ENCODE measurements at places on chromosomes 3 and 15.

GRCh38 chr3:115436767-115437301 lies 186.5 kb upstream of the GAP43 start:
- no peak for DNase-seq

DNA sequence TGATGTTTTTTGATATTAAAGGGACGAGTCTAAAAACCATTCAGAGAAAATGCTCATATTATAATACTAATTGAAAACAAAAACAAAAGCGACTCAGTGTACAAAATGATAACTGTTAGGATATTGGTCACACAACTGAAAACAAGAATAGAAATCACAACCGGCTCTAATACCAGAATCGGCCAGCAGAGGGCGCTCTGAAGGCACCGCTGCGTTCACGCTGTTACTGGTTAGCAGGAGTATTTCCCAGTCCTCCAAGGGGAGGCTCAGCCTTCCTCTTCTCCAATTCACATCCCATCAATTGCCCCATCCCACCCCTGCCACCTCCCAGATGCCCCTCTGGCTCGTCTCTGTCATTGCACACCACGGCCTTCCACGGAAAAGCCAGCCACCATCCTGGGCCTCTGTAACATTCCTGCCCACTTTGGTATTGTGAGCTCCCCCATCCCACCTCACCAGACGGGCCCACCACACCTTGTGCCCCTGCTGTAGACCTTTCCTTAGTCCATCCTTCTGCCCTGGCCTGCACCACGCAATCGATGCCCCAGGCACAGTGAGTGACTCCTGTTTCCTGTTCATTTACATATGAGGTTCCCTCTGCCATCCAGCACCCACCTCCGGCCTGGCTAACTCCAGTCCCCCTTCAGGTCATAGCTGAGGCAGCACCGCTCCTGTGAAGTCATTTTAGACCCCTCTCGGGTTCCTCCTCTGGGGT lies 8.5 kb downstream of the FAM107A start:
- DNase-seq = peak; percentile 77

GRCh38 chr3:175748087-175748730 lies 889.1 kb downstream of the NAALADL2 start:
- no peak for DNase-seq

DNA sequence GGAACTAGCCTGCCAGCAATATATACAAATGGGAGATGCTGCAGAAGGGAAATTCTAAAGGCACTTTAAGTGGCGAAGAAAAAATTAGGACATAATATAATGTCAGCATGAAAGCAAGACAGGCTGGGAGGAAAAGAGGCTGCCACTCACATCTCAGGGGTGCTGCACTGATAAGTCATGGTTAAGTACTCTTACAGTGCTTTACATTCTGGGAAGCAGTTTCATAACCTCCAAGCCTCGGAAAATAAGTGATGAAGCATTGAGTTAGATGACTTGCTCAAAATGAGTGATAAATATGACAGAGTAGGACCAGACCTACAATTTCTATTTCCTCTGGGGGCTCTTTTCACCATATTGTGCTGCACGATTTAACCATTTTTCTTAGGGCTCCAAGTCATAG lies 109.0 kb downstream of the HERC1 start:
- no peak for DNase-seq

GRCh38 chr3:52025453-52025852 lies 29.8 kb upstream of the RPL29 start:
- DNase-seq = no peak

GRCh38 chr3:95609411-95609810 lies 1205.0 kb upstream of the EPHA6 start:
- no peak for DNase-seq

GRCh38 chr3:37949866-37950265 lies 40.7 kb upstream of the VILL start:
- no peak for DNase-seq

DNA sequence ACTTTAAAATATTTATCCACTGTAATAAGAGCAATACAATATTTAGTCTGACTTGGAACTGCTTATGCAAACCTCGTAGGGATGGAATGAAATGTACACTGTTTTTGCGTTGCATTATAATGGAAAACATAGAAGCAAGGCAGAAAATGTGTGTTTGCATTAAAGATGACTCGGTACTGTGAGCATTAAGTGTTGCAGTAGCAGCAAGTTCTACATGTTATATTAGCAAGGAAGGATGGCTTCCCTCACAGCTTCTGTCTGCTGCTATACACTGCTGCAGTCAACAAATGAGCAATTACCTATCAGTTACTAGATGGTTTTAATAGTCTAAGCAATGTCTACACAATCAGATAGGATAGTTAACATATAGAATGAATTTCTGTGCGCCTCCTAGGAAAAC lies 75.4 kb downstream of the CDIN1 start:
- DNase-seq = no peak

DNA sequence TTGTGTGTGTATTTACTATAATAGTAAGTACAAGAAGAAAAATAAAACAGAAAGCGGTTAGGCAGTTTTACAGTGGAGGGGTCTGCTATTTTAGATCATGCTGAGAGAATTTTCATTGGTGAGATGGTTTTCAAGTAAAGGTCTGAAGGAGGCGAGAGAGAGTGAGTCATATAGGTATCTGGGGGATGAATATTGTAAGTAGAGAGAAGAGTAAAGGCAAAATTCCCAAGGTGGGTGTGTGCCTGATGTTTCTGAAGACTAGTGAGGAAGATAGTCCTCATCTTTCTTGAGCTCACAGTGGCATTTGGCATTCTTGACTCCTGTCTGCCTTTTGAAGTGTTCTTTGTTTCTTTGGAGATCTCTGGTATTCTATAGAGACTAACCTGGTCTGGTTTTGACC lies 38.6 kb downstream of the CRYBG3 start:
- no peak for DNase-seq

DNA sequence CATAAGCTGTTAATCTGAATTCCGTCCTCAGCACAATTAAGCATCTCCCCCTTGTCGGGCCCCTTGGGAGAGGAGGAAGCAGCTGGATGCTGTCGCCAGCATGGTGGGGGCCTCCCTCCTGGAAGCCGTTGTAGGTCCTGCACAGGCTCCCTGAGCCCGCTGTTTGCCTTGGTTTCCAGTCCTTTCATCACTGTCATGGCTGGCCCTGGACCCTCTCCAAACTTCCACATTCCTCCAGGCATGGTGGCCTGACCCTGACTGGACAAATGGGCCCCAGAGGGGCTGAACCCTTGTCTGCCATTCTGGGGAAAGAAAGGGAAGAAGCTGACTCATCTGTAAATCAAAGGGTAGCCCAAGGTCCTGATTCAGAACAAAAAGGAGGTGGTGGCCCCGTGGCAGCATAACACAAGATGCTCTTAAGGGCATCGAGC lies 300.5 kb upstream of the LRRFIP2 start:
- no peak for DNase-seq

DNA sequence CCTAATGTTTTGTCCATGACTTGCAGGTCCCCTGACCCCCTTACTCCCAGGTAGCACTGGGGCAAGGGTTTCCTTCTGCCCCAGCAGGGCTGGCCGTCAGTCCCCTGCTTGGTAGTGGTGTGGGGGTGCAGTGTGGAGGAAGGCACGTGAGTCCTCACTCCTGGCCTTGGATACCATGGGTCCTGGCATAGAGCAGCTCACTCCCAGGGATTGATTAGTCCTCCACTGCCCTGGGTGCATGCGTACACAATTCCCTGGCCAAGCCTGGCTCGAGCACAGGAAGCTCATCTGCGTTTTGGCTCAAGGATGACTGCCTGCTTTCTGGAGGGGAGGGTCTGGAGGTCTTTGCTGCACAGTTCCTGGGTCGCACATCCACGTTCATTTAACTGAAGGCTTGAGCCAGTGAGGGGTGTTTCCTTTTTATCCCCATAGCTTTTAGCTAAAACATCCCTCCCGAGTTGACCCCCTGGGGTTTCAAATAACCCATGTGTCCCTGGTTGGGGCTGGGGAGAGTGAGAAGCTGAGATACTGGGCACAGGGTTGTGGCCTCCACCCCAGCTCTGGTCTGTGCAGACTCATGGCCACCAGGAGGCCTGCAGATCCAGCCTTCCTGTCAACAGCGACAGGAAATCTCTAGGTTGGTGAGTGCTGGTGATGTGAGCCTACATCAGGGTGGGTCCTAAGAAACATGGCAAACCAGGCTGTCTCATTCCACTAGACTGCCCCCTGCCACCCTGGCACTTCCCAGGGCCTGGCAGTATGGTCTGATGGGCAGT lies 11.5 kb downstream of the HEMK1 start:
- no peak for DNase-seq

GRCh38 chr3:149626671-149627070 lies 31.2 kb downstream of the WWTR1 start:
- DNase-seq = no peak

GRCh38 chr3:4589475-4590097 lies 96.4 kb downstream of the ITPR1 start:
- DNase-seq = no peak

DNA sequence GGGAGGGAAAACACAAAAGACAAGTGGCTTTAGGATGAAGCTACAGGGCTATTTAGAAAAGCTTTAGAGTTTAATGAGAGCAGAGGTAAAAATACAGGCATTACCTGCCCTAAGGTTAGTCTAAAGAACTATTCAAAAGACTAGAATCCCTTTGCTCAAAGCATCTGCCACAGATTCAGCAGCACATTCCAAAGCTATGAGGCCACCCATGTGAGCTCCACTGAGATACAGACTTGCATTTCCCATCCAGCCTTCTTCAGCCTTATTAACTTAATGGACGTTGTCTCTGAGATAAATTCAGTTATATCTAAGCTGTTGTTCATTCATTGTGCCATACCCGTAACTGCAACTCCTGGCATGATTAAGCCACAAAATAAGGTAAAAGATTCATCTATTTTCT lies 25.4 kb downstream of the CXCR6 start:
- DNase-seq = no peak

- peak; percentile 44 for DNase-seq
Measured at GRCh38 chr3:10941972-10942371, 50.6 kb upstream of the SLC6A1 start.

DNA sequence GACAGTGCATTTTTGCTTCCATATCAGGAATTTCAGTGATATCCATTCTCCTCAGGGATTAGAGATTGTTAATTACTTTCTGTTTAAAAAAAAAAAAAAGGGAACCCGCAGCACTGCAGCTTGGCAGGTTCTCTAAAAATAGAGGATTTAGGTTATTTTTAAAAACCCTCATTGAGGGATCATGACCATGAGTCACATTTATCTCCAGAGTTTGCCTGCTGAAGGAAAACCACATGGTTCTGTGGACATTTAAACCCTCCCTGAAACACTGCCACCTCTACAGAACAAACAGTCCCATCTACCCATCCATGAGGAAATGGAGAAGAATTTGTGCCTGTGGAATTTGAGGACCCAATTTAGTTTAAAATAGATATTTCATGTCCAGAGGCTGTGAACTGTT lies 66.2 kb upstream of the UBE2E1 start:
- DNase-seq = no peak

GRCh38 chr3:114874522-114874971 lies 272.5 kb downstream of the ZBTB20 start:
- no peak for DNase-seq

- DNase-seq = no peak
Measured at GRCh38 chr3:55541016-55541415, 53.9 kb upstream of the WNT5A start.

DNA sequence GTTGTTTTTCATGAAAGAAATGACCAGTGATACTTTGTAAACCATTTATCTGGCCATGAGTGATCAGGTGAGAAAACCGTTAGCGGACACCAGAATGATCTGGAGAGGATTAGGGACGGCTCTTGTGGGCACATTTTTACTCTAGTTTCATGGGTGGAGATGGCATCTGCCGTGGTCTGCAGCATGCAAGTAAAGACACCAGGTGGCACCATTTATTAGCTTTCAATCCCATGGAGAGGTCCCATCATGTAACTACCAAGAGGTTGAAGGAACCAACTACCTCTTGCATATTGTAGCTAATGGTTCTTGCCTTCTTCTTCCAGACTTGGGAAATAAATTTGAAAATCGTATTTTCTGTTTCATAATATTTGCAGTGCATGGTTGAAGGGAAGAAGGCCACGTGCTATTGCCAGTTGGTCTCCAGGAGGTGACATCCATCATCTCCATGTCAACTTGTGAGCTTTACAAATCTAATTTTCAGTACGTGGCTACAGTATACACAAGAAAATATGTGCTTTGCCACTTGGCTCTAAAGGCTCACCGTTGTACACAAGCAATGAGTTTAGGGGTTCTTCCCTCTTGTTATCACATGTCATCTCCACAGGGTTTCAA lies 1.5 kb upstream of the MAPKBP1 start:
- DNase-seq = no peak

DNA sequence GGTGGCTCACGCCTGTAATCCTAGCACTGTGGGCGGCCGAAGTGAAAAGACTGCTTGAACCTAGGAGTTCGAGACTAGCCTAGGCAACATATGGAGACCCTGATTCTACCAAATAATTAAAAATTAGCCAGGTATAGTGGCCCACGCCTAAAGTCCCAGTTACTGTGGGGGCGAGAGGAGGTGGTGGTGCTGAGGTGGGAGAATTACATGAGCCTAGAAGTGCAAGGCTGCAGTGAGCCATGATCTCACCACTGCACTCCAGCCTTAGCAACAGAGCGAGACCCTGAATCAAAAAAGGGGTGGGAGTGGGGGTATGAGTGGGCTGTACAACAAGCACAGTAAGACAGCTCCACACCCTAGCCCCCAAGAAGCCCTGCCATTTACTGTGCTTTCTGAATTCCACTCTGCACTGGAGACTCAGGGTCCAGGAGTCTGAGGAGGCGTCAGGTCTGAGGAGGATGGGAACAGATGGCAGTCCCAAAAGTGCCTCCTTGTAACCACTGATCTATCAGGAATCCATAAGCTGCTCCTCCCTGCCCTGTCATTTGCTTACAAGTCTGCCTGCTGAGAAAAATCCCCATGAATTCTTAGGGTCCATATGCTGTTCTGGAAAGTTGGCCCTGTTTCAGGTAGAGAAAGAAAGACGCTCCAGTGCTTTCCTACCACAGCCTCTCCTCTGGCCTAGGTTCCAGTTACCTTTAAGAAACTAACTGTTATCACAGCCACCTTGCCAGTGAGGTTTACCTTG lies 171.1 kb downstream of the MAGI1 start:
- no peak for DNase-seq

DNA sequence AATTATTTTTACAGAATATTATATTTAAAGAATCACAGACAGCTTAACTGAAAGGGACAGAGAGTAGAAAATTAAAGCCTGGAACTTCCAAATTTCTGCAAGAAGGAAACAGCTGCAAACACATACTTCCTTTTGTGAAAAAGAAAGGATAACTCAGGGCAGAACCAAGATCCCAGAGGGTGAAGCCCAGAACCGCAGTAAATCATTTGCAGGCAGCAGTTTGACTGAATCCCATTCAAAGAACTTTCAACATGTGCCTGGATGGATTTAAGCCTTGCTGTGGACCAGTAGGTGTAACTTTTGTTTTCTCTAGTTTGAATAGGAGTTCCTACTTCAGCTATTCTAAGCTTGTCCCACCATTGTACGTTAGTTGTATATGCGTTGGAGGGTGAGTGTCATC lies 733.2 kb downstream of the ROBO2 start:
- no peak for DNase-seq

DNA sequence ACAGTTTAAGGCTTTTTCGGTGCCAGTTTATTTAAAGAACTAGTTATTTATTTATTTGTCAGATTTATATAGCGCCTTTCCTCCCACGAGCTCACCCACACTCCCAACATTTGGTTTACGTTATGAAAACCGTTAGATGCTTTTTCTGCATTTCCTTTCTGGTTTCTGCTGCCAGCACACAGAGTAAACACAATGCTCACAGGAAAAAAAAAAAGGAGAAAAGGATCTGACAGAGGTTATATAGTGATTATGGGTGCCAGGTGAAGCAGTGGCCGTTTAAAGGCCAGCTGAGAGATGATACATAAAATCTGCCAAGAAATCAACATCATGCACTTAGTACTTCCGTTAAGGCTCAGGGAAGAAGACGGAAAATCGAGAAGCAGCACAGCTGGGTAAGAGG lies 37.9 kb downstream of the ETV5 start:
- DNase-seq = no peak

Data from activated naive CD8-positive, alpha-beta T cell treated with anti-CD3 and anti-CD28 coated beads, Interleukin-2, amount 10 ng/mL, durations not matched to agents 7 days and 5 days (primary cell).